ENCODE measurements at places on chromosomes 2 and 18.

GRCh38 chr2:33111002-33111446, 164.3 kb downstream of the LTBP1 start:
- DNase-seq, result no peak

DNA sequence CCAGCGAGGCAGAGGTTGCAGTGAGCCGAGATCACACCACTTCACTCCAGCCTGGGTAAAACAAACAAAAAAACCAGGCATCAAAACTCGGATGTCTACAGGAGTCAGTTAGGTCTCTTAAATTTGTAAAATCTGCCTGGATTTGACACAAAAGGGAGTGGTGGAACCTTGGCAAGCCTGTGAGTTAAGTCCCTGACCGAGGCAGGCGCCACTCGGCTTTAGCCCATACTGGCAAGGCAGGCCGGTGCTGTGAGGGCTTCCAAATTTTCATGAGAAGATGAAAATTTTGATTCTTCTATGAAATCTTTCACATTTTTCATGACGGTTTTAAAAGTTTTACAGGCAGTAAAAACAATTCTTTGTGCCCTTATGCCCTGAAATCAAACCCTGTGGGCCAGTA, 165.8 kb downstream of the FMNL2 start:
- no peak for DNase-seq

- DNase-seq, result no peak
These were observed 70.5 kb upstream of the IGFBP5 start for GRCh38 chr2:216765761-216766262.

DNA sequence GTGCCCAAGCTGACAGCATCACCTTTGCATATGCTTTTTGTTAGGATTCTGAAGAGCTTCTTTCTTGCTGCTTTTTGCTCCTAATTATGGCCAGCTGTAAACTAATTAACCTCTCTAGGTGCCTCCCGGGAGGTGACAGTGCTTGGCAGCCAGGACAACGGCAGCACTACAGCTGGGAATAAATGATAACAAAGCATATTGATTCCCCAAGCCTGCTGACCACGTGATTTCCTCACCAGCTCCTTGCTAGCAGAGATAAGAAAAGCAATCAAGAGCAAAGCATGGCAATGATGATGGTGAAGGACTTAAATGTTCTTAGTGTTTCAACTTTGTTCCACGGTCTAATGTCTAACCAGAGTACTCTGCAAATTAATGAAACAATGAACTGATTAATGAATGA, 1074.4 kb upstream of the GYPC start:
- no peak for DNase-seq

- no peak for DNase-seq
These were observed 36.7 kb downstream of the FAM117B start for GRCh38 chr2:202671317-202672035.

DNA sequence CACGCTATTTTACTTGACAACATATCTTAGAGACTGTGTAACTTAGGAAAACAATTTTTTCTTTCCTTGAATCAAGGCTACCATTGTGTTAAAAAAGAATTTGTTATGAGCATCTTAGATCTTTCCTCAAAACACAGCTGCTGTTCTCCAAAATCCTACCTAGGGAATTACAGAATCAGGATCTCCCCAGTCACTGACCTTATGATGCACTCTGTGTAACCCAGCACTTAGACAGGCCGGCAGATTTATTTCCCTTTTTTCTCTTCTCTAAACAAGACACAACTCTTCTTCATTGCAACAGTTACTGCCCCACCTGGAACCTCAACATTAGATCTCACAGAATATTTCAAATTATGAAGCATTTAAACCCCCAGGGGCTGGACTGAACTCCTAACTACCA, 13.5 kb upstream of the C2orf15 start:
- no peak for DNase-seq

GRCh38 chr2:224591220-224591619, 6.1 kb upstream of the CUL3 start:
- DNase-seq, result no peak

DNA sequence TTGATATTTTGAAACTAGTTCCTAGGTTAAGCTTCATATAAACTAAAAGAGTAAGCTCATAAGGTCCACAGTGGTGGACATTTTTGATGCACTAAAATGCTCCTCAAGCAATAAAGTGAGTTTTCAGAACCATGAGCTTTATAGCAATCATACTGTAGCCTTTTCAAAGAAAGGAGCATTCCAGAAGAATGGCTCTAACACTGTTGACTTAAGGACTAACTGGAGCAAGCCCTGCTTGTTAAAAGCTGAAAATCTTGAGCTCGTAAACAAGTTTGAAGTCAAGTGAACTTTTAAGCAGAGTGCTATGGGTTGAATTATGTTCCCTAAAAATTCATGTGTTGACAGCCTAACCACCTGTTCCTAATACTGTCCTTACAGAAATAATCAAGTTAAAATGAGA, 38.0 kb downstream of the KYNU start:
- DNase-seq, result no peak

DNA sequence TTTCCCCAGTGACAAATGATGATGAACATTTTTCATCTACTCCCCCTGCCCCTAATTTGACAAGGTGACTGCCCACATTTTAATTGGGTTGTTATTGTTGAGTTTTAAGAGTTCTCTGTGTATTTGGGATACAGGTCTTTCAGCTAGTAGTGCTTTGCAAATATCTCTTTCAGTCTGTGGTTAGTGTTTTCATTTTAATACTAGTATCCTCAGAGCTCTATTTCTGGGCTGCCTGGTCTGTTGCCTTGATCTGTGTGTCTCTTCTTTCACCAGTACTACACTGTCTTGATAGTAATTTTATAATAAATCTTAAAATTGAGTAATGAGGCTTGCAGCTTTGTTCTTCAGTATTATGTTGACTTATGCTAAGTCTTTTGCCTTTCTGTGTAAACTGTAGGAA, 19.7 kb downstream of the EIF5B start:
- no peak for DNase-seq

- DNase-seq, result no peak
These were observed 2.8 kb downstream of the CIDEA start for GRCh38 chr18:12256951-12257350.

GRCh38 chr2:241901500-241902351, 32.2 kb downstream of the RTP5 start:
- no peak for DNase-seq

DNA sequence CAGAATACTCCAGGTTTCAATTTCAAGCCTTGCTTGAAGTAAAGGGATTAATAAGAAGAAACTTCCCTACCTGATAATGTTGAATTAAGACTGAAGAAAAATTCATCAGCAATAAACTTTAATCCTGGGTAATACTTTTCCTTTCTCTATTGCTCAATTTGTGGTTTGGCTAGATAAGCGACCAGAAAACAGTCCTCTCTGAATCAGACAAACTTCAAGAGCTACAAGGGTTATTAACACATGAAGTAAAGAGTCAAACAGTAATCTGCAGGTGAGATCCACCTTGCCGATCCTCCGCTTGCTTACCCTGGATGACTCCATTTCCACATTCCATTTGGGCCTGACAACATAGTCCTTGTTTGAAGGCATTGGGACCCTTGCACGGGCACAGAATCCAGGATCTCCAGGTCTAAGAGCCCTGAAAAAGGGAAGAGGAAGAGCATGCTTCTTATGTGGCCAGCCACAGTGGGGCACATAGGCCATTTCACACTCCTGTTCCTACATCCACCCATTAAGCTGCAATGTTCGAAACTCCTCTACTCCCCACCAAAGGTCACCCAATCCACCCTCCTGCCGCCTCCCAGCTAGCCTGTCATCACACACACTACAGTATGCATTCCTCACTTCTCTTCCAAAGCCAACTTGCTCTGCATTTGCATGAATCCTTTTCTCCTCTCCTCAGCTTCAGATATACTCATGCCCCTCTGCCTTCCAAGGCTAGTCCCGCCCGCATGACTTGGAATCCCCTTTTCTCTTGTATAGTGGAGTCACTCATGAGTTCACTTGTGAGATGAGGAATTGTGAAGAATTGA, 39.8 kb downstream of the IWS1 start:
- DNase-seq, result no peak

- no peak for DNase-seq
These were observed 31.3 kb downstream of the PLB1 start for GRCh38 chr2:28527196-28527595.
